Hematopoietic multipotent progenitor cell treated with erythropoietin and hydrocortisone succinate and interleukin-3 and kit ligand, for 4 days (in vitro differentiated cells): ENCODE measurements at places on chromosomes 2 and 18.
A peak's percentile ranks its signal among the peaks of the same experiment; 100 is the strongest.

DNA sequence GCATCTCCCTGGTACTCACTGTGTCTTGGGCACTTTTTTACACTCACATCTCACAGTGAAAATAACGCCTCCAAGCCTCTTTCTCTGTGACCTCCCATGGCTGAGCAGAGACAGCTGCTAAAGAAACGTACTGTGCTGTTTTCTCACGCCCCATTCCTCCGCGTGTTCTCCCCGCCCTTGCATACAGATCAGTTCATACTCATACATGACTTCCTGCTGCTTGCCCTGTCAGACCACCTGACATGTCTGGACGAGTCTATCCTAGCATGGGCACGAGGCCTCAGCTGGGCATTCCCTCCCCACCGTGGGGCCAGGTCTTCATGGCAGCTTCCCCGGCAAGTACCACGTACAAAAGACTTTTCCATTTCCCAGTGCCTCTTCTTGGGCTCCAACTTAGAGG, 21.2 kb upstream of the IL1A start:
- no peak for DNase-seq

DNA sequence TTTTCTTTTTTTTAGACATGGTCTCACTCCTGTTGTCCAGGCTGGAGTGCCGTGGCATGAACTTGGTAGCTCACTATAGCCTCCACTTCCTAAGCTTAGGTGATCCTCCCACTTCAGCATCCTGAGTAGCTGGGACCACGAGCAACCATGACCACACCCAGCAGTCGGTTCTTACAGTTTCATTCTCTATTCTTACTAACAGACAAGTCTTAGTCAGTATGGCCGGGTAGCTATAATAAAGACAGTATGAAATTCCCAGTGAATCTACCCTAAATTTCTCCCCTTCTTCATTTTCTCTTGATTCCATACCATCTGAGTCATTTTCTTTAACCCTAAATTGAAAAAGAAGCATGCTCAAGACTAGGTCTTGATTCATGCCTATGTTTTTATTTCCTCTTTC, 775.3 kb upstream of the NRXN1 start:
- no peak for DNase-seq

DNA sequence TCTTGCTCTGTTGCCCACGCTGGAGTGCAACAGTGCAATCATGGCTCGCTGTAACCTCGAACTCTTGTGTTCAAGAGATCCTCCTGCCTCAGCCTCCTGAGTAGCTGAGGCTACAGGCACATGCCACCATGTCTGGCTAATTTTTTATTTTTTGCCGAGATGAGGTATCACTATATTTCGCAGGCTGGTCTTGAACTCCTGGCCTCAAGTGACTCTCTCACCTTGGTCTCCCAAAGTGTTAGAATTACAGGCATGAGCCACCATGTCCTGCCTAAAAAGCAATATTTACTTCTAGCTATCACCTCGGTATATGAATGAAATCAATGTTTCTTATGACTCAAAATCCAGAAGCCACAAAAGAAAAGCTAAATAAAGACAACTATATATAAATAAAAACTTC, 2.2 kb downstream of the BUB1 start:
- no peak for DNase-seq

DNA sequence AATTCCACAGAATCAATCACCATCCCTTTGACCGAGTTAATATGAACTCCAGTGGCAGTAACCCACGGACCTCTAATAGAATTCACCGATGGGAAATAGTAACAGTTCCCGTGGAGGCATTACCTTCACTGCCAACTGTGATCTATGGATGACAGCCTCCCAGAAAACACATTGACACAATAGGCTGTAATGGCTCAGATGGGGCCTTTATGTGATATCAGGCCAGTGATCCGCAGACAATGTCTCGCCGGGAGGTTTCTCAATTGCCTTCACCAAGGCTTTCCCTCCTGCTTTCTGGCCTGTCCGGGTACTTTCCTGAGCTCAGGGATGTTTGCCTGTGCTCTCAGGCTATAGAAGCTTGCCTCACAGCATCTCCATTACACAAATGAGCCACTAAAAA, 34.4 kb upstream of the KLF7 start:
- DNase-seq, result no peak

DNA sequence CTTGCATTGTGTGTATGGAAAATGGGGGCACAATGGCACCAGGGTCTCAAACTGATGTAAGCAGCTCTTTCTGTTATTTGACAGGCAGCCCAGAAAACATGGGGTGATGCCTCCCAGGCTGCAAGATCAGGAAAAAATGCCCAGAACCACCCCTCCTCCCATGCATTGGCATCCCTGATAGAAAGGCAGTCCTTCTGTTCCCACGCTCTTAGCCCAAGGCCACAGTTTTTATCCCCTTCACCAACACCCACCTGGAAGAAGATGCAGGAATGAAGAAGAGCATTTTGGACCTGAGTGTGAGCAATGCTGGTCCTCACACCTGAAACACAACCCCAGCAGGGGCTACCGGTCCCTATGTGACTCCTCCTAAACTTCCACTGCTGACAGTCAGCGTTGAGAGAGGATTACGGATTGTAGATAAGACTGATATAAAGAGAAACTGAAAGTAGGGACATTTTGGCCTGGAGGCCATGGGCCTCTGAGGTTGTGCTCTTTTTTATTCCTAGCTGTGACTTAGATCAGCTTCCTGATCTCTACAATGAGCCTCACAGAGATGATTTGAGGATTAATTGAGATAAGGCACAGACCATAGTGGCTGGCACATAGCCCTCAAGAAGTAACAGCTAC, 386.0 kb upstream of the ATP5MC3 start:
- peak; percentile 10 for DNase-seq

GRCh38 chr2:159506202-159506601, 110.1 kb downstream of the BAZ2B start:
- DNase-seq, result no peak

- DNase-seq, result no peak
Measured at GRCh38 chr2:11781602-11782001, 35.2 kb downstream of the LPIN1 start.

- no peak for DNase-seq
Measured at GRCh38 chr2:69080071-69080470, 67.1 kb downstream of the ANTXR1 start.

GRCh38 chr2:63093502-63093901, 42.9 kb downstream of the OTX1 start:
- DNase-seq, result no peak

DNA sequence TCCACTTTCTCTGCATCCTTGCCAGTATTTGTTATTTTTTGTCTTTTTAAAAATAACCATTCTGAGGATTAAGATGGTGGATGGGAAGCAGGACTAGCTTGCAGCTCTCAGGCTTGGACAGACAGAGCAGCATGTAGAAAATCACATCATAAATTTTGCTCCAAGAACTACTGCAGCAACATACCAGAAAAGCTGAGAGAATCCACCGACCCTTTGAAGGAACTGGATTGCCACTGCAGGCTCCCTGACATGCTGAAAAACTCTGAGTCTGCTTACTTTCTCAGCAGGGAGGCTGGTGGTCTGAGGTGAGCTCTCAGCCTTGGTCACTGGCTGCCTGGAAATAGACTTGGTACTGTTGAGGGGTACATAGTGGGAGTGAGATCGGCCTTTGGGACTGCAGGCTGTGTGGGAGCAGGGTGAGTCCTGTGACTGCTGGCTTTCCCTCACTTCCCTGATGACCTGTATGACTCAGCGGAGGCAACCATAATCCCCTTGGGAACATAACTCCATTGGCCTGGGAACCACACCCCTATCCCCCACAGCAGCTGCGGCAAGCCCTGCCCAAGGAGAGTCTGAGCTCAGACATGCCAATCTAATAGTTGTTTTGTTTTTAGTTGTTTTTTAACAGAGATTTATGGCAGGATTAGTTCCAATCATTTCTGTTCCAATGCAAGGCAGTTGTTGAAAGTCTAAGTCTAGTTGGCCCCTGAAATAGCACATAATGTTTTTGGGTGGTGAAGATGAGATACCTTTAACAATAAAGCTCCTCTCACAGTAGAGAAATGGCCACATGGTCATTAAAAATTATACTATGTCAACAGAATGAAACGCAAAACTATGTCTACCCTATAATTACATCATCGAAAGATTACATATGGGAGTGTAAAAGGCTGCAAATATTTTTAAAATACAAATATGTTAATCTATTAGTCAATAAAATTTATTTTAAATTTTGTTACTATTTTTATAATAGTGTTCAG, 414.2 kb upstream of the CHAC2 start:
- DNase-seq, result no peak

- DNase-seq, result no peak
Measured at GRCh38 chr2:47346-47725, 1.0 kb upstream of the FAM110C start.

DNA sequence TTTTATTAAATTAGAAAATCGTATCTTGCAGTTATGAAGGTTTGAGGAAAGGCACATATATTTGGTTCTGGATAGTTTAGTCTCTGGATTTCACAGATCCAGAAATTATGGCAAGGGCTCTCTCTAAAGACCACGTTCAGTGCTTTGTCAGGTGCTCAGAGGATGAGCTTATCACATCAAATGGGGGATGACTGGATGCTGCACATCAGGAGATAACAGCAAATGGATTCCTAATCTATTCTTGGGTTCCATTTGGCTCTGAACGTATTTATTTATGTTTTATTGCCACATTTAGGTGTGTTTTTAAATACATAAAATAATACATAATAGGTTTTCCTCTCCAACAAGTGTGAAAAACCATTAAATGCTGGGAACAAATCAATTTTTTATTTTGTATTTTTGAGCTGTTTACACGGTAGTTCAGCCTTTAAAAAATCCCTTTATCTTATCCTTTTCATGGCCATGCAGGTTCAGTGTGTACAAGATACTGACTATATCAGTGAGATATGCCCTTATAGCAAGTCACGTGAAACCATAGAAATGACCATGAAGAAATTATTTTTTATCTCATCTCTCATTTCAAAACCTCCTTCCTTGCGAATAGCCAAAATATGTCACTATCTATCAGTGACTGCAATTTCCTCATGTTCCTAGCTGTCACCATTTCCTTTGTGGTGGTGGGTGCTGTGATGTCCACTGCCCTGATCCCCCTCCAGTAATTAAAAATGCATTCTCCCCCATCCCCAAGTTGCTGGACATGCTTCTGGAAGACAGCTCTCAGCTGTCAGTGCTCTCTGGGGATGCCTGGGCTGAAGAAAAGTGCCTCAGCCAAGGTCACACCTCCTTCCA, 25.9 kb upstream of the CXCR4 start:
- peak; percentile 76 for DNase-seq

DNA sequence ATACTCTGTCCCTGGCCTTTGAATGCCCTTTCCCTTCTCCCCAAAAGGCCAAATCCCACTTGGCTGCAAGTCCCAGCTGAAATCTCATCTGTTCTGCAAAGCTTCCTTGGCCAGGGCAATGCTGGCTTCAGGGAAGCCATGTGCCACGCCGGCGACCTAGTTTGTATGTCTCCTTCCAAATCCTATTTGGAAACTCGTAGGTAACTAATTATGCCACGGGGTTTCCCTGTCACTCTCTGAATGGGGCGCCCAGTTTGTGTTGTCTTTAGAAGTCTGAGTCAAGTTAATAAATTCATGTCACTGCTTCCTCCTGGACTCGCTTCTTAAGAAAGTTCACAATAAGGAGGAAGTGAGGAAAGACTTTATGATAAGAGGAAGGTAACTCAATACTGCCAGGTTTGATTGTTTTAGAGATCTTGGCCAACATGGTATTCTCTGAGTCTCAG, 19.1 kb downstream of the FHL2 start:
- DNase-seq, result peak; percentile 60

- DNase-seq, result no peak
Measured at GRCh38 chr18:5627776-5628511, 84.1 kb upstream of the EPB41L3 start.

DNA sequence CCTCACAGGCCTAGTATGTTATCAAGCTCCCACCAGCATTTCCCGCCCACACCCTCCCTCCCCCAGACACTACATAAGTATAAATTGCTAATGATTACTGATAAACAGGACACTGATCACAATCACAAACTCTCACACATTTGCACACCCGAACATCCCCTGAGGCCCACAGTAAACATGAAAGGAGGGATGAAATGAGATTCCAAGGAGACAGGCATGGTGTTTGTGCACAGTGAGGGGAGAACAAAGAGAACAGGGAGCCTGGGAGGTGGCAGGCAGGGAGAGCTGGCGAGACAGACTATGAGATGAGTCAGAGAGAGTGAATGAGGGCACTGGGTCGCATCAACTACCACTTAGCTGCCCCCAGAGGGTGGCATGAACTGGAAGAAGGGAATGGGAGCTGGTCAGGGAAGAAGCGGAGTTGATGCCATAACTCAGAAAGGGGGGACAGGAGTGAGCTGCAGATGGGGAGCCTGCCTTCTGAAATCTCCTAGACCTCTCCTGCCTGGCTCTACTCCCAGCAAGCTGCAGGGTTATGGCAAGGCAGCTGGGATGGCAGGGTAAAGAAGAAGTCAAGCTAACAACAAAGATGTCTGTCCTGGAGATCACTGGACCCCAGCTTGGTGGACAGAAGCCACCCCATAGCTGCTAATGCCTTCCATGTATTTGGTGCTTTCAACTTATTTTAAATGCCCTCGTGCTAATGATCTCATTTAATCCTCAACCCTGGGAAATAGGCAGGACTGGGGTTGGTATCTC, 5.1 kb downstream of the KIF3C start:
- no peak for DNase-seq

DNA sequence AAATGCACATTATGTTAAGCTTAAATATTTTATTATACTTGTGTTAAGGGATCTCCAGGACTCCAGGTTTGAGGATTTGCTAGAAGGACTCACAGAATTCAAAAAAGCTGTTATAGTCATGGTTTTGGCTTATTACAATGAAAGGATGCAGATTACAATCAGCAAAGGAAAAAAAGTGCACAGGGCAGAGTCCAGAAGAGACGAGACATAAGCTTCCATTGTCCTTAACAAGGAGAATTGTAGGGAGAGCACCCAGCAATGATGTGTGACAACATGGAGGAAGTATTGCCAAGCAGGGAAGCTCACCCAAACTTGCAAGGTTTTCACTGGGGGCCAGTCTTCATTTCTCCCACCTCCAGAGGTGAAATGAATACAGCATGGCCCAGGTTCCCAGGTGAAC, 12.8 kb upstream of the MYO5B start:
- DNase-seq, result no peak

DNA sequence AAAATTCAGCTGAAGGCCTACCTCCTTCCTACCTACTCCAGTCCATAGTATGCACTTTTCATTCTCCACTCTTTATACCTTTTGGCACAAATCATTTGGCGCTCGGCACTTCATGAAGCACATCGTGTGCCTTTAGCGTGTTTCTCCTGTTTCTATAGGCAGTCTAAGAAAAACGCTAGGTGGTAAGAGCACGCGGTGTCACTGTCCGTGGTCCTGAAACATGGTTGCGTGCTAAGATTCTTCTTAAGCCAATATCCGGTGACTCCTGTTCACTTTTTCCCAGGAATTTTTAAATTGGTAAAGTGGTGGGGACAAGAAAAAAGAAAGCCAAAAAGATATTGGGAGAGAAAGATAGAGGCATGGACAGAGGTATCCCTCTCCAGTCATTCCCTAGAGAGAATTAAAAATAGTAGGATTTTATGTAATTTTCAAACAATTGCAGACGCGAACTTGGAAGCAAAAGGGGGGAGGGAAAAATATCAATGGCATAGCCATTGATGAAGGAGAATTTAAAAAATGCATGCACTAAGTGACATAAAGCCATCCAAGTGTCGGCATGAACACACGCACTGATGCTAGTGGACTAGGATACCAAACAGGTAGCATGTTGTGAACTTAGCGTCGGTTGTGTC, 1.4 kb upstream of the CTNNA2 start:
- peak; percentile 74 for DNase-seq
